ENCODE measurements at places on chromosomes 2 and 18.

- DNase-seq: no peak
Measured at GRCh38 chr2:159846564-159846963, 48.6 kb upstream of the CD302 start.

DNA sequence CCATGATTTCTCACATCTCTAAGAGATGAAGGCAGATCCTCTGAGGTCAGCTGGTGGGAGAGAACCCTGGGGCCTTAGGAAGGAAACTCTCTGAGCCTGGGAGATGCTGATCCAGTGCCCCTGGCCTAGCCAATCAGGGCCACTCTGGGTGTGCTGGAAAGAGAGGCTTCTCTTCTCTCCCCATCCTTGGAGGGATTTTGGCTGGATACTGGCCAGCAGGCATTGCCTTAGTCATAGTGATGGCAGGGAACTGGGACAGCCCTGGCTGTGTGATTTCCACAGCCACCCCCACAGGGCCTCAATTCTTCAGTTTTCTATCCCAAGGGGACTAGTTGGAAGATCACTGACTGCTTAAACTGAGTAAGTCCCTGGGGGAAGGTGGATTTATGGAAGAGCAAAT, 26.6 kb upstream of the PLB1 start:
- no peak for DNase-seq

GRCh38 chr18:74489676-74490075, 6.5 kb upstream of the CNDP2 start:
- no peak for DNase-seq

DNA sequence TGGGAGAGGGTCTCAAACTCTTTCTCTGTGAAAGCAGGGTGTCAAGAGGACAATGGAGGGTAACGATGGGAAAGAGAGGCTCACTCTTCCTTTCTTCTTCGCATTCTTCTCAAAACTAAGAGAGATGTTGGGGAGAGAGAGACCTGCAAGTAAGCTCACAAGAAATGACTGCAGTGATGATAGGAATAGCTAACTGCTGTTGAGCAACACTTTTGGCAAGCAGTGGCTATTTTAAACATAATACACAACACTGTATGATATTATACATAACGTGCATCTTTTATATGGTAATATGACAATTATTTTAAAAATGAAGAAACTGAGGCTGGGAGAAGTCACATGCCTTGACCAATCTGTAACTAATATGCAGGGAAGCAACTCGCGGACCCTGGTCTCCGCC, 247.5 kb downstream of the CMPK2 start:
- DNase-seq: no peak

GRCh38 chr2:102839668-102840388, 78.0 kb downstream of the TMEM182 start:
- DNase-seq: no peak

DNA sequence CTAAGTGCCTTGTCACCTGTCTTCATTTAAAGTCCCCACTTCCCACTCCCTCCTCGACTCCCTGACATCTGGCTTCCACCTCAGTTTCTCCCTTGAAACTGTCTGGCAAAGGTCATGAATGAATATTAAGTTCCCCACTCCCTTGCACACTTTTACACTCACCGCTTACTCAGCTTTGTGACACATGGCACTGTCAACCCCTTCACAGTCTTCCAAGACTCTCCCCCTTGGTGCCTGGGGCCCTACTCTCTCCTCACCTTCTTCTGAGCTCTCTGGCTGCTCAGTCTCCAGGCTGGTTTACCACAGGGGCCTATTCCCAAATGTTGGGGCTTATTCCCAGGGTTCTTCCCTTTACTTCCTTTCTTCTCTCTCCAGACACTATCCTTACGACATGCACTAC, 17.9 kb upstream of the PTPN4 start:
- no peak for DNase-seq

DNA sequence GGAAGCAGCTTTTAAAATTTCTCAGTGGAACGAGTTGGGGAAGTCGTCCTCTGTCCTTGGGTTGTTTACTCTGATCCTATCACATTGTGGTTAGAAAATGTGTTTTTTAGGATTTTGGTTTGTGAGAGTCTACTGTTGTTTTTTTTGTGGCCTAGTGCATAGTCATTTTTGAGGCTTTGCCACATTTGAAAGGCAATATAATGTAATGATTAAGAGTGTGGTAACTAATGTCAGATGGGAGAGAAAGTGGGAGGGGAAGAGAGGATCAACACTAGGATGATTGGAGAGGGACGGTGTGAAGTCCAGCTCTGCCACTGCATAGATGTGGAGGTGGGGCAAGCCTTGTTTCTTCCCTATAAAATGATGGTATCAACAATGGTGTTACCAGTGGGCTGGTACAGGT, 8.5 kb downstream of the SP140L start:
- no peak for DNase-seq

- no peak for DNase-seq
Measured at GRCh38 chr2:174951745-174952144, 53.4 kb downstream of the CHN1 start.

GRCh38 chr2:66569974-66570373, 135.0 kb downstream of the MEIS1 start:
- DNase-seq: no peak

DNA sequence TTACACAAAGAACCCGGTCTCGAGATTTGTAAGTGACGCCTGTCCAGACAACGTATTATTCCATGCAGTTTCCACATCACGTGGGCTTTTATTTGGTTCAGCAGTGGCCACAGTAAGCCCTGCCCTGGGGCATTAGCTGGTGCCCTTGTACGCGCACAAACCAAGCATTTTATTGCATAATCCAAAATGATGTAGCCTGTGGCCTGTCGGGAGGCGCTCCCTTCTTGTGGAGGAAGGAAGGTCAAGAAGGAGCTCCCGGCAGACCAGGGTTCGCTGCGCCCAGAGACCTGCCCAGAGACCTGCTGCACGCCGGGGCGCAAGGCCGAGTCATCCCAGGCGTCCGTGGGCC, 179.6 kb upstream of the ALKAL2 start:
- no peak for DNase-seq

DNA sequence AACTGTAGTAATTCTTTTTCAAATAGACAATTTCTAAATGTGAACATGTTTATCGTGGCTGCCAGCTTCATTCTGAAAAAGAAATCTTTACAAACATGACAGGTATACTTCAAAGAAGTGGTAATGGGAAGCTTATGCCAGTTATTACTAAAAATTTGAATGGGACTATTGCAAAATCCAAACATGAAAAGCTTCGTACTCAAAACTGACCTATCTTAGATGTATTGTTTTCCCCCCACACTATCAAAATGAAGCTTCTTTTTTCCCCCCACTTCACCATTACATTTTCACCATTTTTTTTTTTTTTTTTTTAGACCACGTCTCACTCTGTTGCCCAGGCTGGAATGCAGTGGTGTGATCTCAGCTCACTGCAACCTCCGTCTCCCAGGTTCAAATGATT, 50.4 kb upstream of the SERTAD2 start:
- no peak for DNase-seq

- no peak for DNase-seq
Measured at GRCh38 chr2:27728081-27728858, 43.2 kb upstream of the MRPL33 start.

DNA sequence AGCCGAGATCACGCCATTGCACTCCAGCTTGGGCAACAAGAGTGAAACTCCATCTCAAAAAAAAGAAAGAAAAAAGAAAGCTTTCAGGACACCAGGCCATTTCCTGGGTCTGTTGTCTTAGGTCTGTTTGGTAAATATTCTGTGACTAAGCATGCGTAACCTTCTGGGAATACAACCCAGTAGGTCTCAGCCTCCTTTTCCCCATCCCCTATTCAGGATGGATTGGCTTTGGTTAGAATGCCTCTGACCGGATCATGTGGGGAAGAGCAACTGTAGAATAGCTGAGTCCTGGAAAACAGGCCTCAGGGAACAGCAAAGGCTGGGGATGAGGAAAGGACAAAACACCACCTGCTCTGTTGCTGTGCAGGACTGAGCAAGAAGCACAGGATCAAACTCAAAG, 1.6 kb upstream of the PDCL3 start:
- DNase-seq: no peak

GRCh38 chr2:235135990-235136561, 184.3 kb downstream of the SH3BP4 start:
- DNase-seq: peak; percentile 45

GRCh38 chr2:238235331-238235732, 4.5 kb downstream of the HES6 start:
- no peak for DNase-seq

- DNase-seq: no peak
Measured at GRCh38 chr2:134416637-134417036, 162.8 kb downstream of the MGAT5 start.

GRCh38 chr2:65660340-65660739, 227.9 kb upstream of the SPRED2 start:
- DNase-seq: no peak

GRCh38 chr2:95052804-95053479, 27.4 kb downstream of the MAL start:
- no peak for DNase-seq

- no peak for DNase-seq
Measured at GRCh38 chr2:209368406-209368805, 55.4 kb upstream of the MAP2 start.

DNA sequence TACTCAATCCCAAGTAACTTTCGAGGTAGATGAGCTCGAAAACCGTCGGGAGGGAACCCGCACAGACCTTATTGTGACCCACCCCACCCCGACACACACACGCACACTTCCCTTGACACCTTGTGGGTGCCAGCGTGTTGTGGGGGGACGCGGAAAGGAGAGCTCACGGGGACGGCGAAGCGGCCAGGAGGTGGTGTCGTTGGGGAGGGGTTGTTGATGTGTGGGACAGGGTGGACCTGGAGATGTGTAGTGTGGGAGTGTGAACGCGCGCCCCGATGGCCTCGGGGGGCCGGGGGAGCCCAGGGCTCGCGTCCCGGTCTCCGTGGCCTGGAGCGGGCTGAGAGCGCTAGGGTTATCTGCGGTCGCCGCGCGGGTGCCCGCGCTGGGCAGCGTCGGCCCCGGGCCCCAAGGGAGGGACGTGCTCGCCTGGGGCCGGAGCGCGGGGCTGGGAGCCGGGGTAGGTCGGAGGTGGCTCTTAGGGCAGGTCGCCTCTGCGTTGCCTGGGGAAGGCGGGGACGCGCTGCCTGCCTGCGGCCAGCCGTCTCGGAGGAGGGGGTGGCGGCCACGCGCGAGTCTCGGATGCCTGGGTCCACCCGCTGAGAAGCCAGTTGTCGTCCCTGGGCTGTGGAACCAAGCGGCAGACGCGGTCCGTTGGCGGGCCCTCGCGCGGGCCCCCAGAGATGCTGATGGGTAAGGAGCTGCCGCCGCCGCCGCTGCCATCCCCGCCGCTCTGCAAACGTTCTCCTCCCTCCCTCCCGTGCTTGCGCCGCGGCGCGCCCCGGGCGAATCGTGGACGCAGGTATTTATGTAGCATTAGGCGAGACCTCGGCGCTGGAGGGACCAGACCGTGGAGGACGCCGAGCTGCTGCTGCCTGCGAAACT, 1.6 kb downstream of the KLHL29 start:
- DNase-seq: no peak

- DNase-seq: no peak
Measured at GRCh38 chr2:216139884-216140283, 30.7 kb downstream of the XRCC5 start.

DNA sequence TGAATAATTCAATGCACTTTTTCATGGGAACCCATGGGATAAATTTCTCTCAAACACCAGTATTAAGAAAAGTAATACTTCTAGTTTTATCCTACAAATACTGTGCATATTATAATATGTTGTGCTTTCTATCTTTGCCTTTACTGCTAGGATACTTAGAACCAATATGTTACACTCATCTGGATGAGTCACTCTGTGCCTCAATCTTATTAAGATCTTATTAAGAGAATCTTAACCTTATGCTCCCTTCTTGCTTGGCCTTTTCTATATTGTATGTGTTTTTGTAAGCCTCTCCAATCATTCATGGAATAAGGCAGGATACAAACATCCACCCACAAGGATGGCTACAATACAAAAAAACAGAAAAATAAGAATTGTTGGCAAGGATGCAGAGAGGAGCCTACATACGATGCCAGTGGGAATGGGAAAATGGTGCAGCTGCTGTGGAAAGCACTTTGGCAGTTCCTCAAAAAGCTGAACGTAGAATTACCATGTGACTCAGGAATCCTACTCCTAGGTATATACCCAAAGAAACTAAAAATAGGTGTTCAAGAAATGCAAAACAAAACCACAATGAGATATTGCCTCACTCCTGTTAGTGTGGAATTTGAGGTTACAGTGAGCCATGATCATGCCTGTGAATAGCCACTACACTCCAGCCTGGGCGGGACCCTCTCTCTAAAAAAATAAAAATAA, 10.7 kb upstream of the TWSG1 start:
- no peak for DNase-seq

- DNase-seq: no peak
Measured at GRCh38 chr2:42880738-42881690, 88.6 kb upstream of the HAAO start.

GRCh38 chr2:216698895-216699294, 3.5 kb upstream of the IGFBP5 start:
- DNase-seq: no peak

DNA sequence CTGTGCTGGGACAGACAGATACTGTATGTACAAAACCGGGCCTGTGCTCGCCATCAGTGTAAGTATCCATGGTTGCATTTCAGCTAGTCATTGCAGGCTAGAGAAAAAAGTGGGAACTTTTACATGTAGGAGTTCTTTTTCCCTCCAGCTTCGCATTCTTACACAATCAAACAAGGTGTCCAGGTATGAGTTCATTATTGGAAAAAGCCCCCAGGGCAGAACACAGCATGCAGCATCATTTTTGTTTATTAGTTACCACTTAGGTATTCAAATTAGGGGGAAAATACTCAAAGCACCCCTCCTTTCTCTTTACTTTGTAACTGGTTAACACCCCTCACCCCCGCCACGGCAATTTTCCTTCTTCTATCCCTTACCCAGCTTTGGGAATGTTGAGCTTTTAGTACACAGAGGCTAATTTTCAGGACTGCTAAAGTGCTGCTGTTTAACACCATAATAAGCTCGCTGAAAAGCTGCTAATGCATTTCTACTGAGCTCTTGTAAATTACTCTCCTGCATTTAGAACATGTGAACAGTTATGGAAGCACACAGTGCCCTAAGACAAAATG, 13.6 kb downstream of the UPP2 start:
- no peak for DNase-seq

DNA sequence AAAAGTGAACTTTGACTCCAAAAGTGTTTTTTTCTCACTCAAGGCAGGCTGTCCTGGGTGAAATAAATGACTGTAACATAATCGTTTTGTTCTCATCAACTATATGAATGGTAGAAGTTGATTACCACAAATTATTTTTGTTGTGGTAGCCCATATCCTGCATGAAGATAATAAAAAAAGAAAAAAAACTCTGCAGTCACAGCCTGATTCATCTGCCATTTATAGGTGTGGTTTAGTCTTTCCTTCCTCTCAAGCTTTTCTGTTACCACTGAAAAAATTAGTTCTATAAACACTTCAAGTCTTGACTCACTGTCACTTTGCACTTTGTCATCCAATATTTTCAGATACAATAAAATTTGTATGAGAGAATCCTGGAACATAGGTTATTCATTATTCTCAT, 522.0 kb downstream of the PLCL1 start:
- no peak for DNase-seq

GRCh38 chr2:102111823-102112222, 30.7 kb upstream of the IL1R1 start:
- no peak for DNase-seq

- DNase-seq: no peak
Measured at GRCh38 chr18:48595703-48596218, 56.9 kb downstream of the CTIF start.

GRCh38 chr18:3345452-3345851, 83.5 kb downstream of the MYL12B start:
- no peak for DNase-seq
